SHP77 treated with DMSO at 0.1 percent for 48 hours (cell line): ENCODE measurements at places on chromosomes 7 and 10.

GRCh38 chr10:52276986-52277385 is 37.1 kb upstream of the DKK1 start:
- DNase-seq = no peak

GRCh38 chr7:216360-217300 is 24.3 kb downstream of the FAM20C start:
- DNase-seq = no peak

DNA sequence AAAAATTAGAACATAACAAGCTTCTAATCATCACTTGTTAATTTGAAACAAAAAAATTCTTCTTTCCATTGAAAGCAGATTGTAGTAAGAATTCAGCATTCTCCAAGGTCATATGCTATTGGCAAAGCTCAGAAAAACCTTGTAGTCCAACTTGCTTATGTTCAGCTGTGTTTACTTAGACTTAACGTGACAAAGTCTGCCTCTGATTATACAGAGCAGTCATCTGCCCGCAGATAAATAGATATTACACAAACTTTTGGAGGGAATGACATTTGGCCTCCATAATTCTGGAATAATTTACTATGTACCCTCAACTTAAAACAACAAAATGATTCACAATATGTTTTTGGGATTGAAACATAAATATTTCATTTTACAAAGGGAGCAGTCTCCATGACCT is 45.8 kb downstream of the MKX start:
- peak; percentile 13 for DNase-seq

GRCh38 chr7:44969049-44969700 is 9.6 kb downstream of the MYO1G start:
- DNase-seq = no peak

DNA sequence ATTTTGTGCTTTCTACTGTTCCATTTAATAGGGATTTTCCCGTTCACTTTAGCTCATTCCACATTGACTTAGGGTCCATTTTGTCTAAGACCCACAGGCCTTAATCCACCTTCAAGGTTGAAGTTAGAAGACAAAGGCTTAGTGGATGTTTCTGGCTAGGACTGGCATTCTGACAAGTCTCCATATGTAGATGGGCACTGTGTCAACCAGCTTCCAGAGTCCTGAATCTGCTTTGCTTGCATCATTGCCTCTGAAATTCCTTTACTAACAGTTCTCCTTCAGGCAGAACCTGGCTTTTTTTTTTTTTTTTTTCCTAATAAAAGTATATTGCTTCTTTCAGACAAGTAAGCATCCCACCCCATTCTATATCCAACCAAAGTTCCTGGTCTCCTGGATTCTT is 69.6 kb upstream of the PDCD4 start:
- no peak for DNase-seq

DNA sequence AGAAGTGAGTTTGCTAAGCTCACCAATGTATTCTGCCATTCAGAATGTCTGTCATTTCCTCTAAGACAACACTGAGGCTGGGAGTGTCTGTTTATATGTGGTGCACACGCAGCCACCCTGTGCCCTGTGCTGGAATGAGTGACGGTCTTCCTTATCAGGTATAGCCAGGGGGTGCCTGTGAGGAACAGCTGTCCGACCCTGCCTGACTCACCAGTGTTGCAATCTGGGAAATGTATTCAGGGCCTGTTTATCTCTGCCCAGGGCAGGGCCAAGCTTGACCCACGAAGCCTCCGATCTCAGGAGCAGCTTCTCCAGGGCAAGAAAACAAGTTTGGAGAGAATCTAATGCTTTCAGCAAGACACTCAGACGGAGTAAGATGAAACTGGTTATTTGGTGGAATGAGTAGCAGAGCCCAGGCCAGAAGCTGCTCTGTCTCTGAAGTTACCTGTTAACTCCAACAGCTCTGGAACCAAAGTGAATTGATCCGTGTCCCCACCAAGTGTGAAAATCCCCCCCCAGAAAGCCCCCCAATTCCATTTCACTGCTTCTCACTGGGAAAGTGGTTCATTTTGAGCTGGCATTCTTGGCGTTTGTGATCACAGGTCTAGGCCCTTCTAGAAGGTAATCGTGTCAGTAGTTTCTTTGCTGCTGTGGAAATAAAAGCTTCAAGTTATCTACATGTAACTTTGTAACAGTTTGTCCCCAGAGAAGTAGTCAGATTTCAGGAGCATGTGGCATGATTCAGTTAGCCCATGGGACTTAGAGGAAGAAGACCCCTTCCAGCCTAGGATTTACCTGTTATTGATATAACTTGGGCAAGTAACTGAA is 6.1 kb upstream of the UBE2H start:
- DNase-seq = no peak

- DNase-seq = no peak
Observed at GRCh38 chr10:112332022-112332421, 41.9 kb upstream of the ACSL5 start.

DNA sequence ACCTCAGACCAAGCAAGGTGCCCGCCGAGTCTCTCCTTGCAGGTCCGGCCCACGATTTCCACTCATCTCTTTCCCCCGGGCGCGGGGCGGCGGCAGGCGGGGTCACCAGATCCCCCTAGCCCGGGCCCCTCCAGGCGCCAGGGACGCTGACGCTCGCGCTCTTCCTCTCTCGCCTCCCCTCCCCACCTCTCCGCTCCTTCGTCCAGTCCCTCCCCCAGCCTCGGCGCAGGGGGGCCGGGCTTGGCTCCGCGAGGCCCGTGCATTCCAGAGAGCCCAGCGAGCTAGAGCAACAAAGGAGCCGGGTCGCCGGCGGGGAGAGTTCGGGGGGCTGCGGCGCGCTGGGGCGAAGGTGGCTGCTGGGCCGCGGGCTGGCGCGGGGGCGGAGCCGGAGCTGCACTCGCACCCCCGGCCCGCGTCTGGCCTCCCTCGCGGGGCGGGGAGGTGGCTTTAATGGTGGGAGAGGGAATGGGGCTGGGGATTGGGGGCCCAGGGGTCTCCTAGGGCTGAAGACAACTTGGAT is at the start of gene SMO:
TSS of gene SMO (plus strand) at position 262 of the 520 bp plus-strand sequence. CDS start 519 bp downstream, outside the sequence.
- DNase-seq = no peak

DNA sequence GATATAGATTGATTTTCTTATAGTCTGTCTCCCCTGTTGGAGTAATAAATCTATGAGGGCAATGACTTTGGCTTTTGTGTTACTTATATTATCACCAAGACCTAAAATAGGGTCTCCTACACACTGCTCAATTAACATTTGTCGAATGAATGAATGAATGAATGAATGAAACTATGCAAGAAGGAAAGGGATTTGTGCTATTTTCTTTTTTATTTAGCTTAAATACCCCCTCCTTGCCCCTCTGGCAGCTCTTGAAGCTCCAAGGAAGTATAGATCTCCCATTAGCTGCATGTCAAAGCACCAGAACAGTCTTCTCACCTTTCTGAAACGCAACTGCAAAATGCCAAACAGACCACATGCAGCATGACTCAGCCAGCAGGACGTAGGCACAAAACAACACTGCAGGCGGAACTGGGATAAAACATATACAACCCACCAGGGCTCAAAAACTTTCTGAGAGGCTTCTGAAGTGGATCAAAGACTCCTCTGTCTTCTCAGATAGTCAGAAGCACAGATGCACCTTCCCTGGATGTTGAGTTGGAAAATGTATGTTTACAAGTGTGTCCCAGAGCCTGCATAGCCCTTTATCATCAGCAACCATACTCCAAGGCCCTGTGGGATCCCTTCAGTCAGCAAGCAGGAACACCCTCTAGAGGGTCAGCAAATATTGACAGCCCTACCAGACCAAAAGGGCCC is 187.8 kb downstream of the NPSR1 start:
- no peak for DNase-seq

DNA sequence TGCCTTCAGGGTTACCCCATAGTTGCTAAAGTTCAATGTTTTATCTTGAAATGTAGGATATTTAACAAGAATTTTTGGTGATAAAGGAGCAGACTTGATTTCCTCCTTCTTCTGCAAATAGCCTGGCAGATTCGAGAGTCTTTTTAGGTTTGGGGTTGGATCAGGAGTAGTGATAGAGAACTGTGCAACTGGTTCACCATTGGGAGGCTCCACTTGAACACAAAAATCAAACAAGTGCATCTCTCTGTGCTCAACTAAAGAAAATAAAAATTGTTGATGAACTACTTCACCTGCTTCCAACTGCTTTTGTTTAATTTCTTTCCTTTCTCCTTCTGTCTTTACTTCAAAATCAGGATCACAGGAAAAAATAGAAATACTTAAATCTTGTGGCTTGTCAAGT is 58.5 kb downstream of the MACC1 start:
- DNase-seq = no peak

- DNase-seq = no peak
Observed at GRCh38 chr10:7007600-7008190, 403.1 kb downstream of the SFMBT2 start.

DNA sequence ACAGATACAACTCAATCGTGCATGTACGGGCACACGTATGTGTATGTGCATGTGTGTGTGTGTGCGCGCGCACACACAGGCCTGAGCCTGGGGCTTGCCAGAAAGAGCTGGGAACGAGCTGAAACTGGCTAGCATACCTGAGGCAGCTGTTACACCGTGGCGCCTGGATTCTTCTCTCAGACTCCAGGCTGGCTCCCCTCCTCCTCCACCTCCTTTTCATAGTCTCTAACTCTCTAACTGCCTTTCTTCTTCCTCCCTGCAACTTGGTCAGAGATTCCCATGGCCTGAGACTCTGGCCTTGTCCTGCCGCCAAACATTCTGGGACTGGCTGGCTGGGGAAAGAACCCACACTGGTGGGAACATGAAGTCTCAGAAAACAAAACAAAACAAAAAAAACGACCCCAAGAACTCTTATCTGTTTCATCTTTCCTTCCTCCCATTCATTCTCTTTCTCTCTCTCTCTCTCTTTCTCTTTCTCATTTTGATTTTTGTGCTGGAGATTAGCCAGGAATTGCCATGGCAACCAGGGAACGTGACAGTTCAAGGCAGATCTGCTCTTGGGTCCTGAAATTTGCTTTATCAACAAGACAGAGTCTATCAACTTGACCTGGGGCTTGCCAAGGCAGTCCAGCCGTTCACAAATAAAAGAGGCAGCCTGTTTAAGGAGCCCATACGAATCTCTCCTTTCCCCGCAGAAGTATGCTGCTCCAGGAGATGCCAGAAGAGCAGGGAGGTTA is 76.8 kb upstream of the SEM1 start:
- DNase-seq = no peak
